ENCODE measurements at places on chromosomes 6 and 20.
A peak's percentile ranks its signal among the peaks of the same experiment; 100 is the strongest.

DNA sequence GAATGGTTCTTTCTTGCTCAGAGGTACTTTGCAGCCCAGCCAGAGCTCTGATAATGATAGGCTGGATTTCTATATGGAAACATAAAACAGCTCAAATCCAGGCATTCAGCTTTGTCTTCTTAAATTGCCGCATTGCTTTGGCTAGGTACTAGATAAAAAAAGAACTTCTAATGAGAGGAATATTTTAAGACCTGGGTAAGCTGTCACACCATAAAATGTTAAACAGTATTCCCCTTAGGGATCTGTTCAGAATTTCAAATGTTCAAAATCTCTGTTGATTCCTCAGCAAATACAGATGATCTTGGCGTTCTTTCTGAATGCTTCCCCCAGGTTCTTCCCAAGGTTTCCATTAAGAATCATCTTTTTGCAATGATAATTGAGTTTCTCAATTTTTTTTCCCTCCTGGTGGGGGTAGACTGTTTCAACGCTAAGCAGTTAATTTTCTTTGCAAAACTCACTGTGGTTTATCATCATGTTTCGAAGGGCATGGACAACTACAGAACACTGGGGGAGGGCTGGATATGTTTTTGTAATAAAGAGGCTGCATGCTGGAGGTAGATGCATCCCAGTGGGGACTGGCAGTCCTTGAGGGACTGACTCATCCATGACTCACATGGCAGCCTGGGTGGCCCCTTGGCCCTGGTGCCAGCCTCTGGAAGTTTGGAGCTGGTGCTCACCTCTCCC, 31.0 kb downstream of the TIAM2 start:
- DNase-seq = peak; percentile 93

GRCh38 chr6:82015526-82015925, 232.0 kb downstream of the IBTK start:
- no peak for DNase-seq

DNA sequence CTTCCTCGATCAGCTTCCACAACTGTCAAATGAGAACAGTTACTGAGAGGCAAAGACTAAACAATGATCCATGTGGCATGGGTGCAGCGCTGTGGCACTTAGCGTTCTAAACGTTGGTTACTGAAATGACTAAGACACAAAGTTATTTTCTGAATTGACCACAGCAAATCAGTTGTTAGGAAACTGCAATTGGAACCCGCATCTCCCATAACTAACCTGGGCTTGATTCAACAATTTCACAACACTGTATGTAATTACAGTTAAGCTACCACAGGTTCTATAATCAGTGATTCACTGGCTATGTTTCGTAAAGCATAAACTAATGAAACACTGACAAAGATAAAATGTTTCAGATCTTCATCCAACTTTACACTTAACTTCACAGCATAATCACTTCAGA, 12.5 kb downstream of the WDR27 start:
- no peak for DNase-seq

DNA sequence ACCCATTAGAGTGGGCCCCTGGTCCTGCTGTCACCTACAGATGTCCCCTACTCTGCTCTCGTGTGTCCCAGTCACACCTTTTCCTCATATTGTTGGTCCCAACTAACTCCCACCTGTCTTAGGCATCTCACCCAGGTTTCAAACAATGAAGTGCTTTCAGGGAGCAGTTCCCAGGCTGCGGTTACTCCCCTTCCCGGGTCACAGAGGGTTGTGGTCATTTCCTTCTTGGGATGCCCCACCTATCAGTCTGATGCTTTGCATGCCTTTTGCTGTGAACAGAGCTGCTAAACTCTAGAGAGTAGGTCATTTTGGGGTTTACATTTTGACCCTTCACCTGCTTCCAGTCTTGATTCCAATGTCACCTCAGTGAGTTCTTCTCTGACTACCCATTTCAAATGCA, 181.6 kb downstream of the CDC5L start:
- no peak for DNase-seq

DNA sequence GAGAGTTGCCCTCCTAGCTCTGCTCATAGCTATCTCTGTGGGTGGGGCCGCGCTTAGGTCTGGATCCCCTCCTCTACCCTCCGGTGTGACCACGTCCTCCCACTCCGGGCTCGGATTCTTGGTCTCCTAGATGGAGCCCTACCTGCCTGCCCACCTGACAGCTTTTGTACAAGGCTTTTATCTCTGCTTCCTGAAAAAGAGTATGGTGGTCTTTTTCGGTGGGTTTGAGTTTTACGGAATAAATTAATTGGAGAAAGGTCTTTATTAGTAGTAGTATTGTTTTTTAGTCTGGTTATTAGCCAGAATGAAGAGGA, 773 bp downstream of the SMAP1 start:
- DNase-seq = no peak

- no peak for DNase-seq
These were observed 31.8 kb downstream of the TREML1 start for GRCh38 chr6:41122373-41122772.

- no peak for DNase-seq
These were observed 29.6 kb downstream of the PTK7 start for GRCh38 chr6:43105538-43106222.

Measured in adrenal gland (tissue), 19 donors.